ENCODE measurements at places on chromosomes 5 and 9.

GRCh38 chr9:6757132-6757455 is 679 bp upstream of the KDM4C start:
- peak; percentile 69 for DNase-seq

- DNase-seq = no peak
These were observed 48.2 kb downstream of the NDST1 start for GRCh38 chr5:150556106-150556505.

DNA sequence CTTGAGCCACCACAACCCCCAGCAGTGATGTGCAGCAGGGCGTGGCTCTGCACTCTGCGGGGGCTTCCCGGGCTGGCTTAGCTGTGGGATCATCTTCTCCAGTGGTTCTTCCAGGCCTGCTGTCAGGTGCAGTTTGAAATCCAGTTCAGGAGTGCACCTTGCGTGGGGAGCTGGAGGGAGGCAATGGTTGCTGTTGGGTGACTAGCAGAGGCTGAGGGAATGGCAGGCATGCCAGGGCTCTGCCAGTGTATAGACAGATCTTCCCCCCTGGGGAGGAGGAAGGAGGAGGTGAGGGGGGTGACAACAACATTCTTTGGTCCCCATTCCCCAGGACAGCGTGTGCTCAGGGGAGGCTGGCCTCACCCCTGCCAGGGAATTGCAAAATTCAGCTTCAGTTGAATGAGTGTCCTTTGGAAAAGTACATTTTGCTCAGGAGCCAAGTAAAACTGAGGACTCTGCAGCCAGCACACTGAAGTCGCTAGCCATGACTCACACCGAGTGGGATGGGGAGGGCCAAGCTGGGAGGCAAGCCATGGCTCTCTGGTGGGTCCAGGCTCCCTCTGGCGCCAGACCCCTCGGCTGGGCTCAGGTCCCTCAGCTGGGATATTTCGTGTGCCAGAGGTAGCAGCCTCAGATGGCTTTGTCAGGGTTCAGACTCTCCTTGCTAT is 35.0 kb downstream of the ERGIC1 start:
- DNase-seq = no peak

GRCh38 chr5:55231029-55231918 is 2.1 kb downstream of the CCNO start:
- DNase-seq = no peak

DNA sequence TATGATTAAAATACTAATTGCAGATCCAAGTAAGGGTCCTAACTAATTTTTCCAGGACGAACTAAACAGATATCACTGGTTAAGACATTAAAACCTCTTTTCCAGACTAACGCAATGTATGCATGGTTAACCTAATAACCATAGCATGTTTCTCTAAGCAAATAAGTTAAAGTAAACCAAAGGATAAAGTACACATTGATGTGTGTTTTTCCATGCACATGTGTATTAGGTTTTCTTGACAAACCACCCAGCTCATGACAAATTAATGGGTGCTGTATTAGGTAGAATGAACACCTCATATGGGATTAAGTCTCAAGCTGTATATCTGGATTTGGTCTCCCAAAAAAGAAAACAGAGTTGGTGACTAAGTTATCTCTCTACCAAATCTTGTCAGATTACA is 45.6 kb downstream of the ANKH start:
- no peak for DNase-seq

DNA sequence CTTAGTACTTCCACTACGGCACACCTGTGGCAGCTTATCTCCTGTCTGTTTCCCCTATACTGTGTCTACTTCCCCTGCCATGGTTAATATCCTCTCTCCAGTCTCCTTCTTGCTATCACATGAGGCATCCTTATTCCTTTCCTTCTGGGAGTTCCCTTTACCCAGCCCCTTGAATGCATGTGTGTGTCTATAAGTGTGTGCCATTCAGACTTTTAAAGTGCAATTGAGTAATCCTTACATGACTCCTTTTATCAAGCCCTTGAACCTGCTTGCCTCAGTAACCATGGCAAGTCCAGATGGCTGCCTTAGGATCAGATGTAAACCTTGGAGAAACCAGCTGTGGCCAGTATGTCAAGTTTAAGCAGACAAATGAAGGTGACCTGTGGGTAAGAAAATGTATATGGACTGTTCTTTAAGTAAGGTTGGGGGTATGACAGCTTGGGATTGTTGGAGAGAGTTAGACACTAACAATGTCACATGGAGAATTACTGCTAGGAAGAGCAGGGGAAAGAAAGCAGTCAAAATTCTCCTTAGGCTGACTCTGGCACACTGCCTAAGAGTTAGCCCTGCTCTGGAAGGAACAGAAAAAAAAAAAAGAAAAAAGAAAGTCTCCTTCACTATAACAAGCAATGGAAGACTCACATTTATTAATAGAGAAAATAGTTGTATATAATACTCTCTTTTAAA is 142.1 kb downstream of the HINT1 start:
- DNase-seq = no peak

DNA sequence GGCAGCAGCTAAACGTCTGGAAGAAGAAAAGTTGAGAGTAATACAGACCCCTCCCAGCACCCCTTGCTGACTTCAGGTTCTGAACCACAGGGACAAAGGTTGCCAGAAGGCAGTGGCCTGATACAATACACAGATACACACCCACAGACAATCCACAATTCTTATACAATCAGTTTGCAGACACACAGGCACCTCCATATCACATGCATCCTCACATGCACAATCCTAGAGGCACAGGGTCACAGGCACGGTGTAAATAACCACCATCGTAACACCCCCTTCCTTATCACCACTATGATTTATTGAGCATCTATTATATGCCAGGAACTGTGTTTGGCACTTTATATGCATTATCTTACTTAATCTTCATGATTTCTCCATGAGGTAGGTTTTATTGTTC is 8.2 kb downstream of the CNTFR start:
- DNase-seq = no peak

DNA sequence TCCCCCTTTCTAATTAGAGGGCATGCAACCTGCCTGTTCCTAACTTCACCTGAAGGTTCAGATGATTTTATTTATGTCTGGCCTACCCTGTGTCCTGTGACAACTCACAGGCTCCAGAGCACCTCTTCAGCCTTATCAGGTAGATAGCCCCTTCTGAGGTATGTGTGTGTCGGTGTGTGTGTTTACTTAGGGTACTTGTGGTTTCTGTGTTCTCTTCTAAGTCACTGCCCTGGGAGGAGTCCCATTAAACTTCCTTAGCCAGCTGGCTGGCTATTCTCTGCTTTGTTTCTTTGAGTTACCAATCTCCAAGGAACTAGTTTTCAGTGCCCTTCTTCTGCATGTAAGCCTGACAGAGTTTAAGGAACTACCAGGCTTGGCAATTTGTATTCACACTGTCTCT is 74.9 kb downstream of the UNC13B start:
- DNase-seq = no peak

DNA sequence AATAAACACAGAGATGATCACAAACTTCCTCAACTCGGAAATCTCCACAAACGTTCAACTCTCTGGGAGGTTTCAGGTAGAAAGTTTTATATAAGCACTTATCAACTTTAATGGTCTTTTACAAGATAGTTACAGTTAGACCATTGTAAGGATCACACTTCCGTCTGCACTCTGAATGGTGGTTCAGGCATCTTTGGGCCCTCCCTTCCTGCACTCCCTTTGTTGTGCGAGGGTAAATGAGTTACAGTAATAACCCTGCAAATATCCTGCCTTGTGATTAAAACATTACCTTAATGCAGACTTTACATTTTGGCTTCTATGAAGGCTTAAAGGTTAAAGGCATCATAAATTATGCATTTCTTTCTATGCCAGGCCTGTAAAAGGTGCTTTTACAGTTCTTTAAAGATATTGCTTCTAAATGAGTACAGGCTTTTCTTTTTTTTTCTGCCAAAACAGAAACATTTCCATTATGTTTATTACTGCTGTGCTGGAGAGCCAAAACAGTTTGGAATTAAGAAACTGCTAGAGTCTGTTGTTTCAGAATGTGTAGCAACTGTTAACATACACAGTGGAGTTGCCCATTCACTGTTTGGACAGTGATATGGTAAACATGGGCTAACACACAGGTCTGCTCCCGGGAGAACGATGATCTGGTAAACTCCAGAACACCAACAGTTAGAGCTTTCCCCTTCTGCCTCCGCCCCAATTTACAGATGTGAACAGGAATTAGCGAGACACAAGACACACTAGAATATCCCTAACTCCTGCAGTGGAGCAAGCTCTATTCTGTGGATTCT is 1.1 kb downstream of the PRUNE2 start:
- DNase-seq = no peak

DNA sequence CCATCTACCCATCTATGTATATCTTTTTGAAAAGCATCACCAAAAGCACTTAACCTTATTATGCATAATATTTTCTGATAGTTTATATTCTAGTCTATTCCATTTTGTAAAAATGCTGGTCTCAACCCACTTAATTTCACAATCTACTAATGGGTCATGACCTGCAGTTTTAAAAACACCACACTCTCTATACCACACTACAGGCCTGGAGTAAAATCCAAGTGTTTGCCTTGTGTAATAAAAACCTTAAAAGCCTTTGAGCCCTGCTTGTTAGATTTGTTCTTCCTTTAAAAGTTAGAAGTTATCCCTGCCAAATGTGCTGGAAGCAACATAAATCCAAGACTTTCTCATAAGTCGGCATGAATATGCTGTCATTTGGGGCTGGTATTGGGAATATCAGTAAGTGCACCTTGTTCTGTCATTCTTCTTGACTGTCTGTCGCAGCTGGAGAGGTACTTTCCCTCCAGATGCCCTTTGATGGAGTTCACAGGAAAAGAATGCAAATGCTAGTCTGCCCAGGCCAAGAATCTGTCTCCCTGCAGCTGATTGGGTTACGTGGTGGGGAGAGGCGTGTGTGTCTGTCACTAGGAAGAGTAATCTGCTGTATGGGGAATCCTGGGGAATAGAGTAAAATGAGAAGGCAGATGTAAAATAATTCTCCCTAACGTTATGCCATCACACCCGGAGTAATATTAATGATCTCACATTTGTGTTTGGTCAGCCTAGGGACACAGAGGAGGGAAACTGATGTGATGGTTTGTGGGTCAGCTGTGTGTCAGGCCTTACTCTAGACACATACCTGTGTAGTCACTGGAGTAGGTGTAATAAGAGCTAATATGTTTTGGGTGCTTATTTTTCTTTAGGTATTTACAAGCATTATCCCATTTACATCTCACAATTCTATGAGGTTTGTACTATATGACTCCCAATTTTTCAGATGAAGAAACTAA is 79.4 kb downstream of the ZNF366 start:
- DNase-seq = no peak

GRCh38 chr5:16544607-16545374 is 72.0 kb downstream of the RETREG1 start:
- no peak for DNase-seq

DNA sequence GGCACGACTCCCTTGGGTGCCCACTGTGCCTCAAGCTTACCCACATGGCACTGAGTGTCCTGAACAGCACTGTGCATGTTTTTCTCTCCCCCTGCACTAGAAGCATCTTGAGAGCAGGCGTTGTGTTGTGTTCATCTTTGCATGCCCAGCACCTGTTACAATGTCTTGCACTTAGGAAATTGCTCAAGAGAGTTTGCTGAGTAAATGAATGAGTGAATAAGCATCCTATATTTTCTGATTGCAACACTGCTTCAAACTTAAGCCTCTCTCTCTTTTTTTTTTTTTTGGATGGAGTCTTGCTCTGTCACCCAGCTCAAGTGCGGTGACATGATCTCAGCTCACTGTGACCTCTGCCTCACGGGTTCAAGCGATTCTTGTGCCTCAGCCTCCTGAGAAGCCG is 94.5 kb downstream of the LMNB1 start:
- no peak for DNase-seq

DNA sequence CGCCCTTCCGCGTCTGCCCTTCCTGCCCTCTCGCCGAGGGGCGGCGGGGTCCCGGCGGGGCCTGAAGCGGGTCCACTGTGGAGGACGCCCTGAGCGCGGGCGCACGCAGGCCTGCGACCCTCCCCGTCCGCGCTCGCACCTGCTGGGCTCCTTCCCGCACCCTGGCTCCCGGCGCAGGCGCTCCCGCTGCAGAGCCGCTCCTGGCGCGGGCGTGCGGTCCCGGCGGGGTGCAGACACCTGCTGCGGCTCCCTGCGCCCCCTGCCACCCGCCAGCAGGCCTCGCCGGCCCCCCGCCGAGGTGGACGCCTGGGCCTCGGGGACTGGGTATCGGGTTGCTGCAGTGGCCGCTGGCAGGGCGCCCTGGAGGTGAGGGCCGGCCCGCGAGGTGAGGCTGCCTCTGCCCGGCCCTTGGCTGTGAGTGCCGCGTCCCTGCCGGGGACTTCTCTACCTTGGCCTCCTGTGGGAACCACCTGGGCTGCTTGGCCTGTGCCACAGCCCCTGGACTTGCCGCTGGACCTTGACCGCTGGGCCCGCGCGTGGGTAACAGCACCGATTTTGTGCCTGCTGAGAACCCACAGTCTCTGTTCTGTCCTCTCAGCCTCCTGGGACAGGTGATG is 627 bp downstream of the ARRDC1 start:
- no peak for DNase-seq

DNA sequence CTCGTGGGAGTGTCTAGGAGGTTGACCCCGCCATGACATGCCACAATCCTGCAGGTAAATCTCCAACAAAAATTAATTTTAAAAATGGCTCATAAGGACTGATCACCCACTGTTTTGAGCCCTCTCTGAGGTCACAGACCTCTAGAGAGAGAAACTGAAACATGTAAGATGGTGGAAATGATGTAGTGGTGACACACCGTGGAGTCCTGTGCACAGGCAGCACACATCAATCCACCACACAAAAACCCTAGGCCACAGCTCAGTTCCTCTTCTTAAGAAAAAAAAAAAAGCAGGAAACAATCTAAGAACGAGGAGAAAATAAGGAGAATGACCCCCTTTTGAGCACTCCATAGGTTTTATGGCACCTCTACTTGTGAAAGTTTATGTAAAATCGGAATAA is 93.8 kb upstream of the FAM120A start:
- DNase-seq = no peak

DNA sequence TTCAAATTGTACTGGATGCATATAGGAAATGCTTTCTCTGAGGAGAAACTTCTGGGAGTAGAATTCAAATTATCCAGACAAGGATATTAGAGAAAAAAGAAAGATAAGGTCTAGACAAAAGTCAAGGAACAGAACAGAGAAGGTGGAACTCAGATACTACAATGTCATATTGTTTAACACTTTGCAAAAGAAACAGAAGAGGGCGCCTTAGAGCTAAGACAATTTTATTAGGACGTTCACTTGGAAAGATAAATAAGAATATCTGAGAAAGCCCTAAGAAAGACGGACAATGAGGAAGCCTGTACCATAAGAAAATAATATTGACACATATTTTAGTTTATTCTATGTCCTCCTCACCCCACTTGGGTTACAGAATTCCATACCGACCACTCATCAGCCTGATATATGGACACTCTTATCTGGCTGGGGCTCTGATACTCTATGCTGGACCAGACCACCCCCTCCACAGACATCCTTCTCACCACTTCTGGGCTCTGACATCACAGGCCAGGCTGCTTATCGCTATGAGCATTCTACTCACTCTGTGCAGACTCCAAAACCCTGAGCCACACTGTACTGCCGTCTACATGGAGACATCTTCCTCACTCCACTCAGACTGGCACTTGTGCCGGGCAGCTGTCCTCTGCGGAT is 9.1 kb upstream of the AK3 start:
- DNase-seq = no peak
